Activated T-helper 9 cell treated with anti-CD3 and anti-CD28 coated beads, Interleukin-2, amount 50 U/mL, for 16 hours (primary cell): ENCODE measurements at places on chromosomes 16 and 17.

- DNase-seq: no peak
Observed at GRCh38 chr17:78599419-78599818, 22.2 kb upstream of the DNAH17 start.

- DNase-seq: no peak
Observed at GRCh38 chr17:73423159-73423715, 111.4 kb upstream of the CDC42EP4 start.

- no peak for DNase-seq
Observed at GRCh38 chr16:66264311-66265047, 102.0 kb upstream of the CDH5 start.

DNA sequence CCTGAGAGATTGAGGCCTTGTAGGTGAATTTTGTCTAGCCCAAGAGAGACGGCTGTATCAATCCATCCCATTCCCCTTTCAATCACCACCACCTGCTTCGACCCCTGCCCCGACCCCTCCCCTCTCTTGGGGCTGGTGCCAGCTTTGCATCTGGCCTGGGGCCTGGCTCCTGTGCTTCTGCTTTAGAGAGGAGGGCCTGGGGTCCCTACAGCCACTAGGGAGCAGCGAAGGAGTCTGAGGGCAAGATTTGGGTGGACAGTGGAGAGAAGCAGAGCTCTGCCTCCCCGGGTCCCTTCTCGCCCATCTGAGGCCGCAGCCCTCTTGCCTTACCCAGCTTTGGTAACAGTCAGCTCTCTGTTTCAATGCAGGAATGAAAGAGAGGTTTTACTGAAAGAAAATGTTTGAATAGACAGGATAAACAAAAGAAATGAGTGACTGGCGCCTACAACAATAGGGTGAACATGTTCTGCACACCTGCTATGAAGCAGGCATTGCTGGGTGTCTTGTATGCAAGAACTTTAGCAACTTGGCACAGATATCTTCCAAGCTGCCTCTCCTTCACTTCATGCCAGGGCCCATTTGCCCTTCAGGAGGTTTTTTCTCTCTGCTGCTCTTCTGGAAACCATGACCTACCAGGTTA, 57.4 kb downstream of the SLC47A1 start:
- DNase-seq: no peak

- no peak for DNase-seq
Observed at GRCh38 chr16:83970430-83970815, 2.4 kb downstream of the NECAB2 start.

DNA sequence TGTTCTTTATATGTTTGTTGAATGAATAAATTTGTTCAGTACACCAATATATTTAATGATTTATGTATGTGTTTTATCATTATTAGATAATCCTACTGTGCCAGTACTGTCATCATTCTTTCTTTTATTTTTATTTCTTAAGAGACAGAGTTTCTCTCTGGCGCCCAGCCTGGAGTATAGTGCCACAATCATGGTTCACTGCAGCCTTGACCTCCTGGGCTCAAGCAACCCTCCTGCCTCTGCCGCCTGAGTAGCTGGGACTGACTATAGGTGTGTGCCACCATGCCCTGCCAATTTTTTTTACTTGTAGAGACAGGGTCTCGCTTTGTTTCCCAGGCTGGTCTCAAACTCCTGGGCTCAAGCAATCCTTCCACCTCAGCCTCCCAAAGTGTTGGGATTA, 41.8 kb downstream of the PAFAH1B1 start:
- no peak for DNase-seq

DNA sequence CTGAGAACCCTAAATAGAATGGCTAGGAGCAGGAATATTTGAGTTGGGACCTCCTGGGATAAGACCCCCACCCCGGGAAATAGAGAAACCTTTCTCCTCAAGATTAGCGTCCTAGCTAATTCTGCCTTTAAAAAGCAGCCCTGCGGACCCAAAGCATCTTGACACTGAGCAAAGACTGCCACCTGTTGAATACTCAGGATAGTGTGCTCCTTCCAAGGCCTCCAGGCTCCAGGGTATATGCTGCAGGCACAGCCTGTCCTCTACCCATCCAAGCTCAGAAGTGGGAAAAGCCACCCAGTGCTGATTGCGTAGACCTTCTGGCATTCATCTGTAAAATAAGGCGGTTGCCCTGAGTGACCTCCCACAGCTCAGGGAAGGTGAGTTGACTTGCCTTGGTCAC, 456.2 kb upstream of the DYNLRB2 start:
- no peak for DNase-seq
